Left renal pelvis (tissue), 4 donors: ENCODE measurements at places on chromosomes 5 and 9. TPM values are rescaled to one million over a fixed set of nuclear protein-coding genes. Genes with fewer than 3 reads are reported as not detected.

The ARHGEF39 gene
- polyA plus RNA-seq = 9.9 TPM

The QRFP gene
- 0.61 TPM for polyA plus RNA-seq

DNA sequence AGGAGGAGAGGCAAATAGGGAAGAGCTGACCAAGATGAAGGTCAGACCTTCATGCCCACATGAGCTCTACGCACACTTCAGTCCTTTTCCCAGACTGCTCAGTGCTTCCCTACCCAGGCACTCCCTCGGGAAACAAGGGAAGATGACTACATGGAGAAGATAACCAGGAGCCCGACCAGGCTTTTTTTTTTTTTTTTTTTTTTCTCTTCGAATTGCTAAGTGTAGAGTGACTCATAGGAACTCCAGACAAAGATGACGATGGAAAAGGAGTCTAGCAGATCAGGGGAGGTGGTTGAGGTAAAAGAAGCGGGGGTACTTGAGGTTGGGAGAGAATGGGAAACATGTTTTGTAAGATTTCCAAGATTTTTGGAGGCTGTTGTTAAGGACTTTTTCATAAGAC lies 526.1 kb downstream of the BNC2 start:
- no peak for DNase-seq

- DNase-seq = no peak
Measured at GRCh38 chr5:9331372-9331771, 214.5 kb downstream of the SEMA5A start.

The DMRT3 gene
- 1.4 TPM for polyA plus RNA-seq

DNA sequence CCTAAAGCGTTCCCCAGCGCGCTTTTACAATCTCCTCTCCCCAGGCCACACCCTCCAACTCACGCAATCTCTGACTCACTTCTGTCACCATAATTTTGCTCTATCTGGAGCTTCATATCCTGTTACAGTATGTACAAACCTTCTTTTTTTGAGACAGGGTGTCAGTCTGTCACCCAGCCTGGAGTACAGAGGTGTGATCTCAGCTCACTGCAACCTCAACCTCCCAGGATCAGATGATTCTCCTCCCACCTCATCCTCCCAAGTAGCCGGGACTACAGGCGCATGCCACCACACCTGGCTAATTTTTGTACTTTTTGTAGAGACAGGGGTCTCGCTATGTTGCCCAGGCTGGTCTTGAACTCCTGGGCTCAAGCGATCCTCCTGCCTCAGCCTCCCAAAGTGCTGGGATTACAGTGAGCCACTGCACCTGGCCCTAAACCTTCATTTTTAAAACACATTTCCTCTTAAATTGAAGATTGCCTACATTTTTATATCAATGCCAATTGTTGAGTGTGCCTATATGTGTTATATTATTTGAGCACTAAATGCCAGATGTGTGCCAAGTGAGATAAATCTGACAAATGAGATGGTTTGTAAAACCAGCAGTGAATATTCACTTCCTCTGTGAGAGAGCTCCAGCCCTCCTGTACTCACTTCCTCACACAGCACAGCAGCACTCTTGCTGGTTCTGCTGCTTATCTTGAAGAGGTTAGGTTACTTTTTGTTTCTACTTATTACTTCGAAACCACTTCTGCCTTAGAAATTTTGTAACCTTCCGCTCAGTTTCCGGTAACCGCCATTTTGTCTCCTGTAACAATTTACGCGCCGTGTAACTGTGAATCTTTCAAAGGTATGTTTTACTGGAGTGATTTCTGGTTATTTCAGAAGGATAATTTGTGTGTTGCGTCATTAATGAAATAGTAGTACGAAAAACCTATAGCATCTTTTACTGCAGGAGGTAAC lies 57.9 kb downstream of the DOCK8 start:
- no peak for DNase-seq

GRCh38 chr9:129111528-129112151 lies 425 bp downstream of the PTPA start:
- no peak for DNase-seq

The ETF1 gene
- 82.0 TPM for polyA plus RNA-seq

- DNase-seq = peak; percentile 77
Measured at GRCh38 chr5:113723021-113723420, 209.5 kb downstream of the YTHDC2 start.

The BARHL1 gene
- polyA plus RNA-seq = not detected

DNA sequence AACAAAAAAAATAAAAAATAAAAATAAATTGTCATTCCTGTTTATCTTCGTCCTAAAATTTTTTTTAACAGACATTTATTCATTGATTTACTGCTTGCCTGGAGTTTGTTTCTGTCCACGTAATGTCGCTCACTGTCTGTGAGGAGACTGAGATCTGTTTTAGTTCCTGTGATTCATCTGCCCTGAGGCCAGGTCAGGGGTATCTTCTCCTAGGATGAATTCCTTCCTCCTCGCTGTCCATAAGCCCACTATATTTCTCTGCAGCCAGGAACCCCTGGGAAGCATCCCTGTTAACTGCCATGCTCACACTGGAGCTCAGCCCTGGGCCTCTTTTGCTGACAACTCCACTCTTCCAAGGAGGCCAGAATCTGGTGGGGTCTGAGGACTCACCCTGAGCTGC lies 682.0 kb downstream of the MTRR start:
- DNase-seq = no peak

DNA sequence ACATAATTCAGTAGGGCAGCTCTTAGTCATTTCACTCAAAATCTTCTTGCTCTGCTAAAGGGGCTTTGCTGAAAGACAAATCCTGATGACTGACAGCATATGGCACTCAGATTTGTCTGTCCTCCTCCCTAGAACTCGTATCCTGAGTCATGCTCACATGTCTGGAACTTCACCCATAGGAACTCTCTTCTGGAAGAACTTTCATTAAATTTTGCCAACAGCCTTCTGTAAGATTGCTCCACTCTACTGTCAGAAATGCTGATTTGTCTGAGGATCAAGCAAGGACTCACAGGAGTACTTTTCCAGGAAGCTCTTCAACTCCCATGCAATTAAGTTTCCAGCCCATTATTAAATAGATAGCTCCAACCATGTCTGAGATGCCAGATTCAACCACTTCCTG lies 59.8 kb upstream of the SNX2 start:
- no peak for DNase-seq

- no peak for DNase-seq
Measured at GRCh38 chr5:1447671-1448361, 2.6 kb upstream of the SLC6A3 start.

DNA sequence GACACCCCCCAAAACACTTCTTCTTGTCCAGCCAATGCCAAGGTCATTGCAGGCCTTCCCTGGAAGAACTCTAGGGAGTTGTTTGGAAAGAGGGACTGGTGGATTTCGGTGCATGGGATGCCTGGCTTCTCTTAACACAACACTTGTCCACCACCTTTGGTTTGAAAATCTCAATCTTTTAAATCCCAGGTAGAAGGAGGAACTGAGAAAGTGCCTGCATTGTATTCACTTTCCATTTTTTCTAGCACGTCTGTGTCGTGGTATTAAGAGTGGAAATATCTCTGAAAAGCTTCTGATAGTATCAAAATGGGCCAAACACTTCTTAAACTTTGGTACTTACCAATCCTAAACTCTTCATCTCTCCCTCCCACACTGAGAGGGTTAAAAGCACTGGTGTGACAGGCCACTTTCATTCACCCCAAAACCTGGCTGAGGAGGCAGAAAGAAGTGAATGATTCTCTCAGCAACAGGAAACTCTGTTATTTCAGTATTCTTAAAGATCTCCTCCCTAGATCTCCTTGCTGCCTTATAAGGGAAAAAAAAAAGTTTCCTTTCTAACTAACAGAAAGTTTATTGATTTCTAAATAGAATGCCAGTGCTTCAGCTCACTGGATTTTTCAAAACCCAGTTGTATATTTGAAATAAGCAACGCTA lies 3.9 kb upstream of the NFIB start:
- DNase-seq = no peak

The PCDHB5 gene
- 7.3 TPM for polyA plus RNA-seq

DNA sequence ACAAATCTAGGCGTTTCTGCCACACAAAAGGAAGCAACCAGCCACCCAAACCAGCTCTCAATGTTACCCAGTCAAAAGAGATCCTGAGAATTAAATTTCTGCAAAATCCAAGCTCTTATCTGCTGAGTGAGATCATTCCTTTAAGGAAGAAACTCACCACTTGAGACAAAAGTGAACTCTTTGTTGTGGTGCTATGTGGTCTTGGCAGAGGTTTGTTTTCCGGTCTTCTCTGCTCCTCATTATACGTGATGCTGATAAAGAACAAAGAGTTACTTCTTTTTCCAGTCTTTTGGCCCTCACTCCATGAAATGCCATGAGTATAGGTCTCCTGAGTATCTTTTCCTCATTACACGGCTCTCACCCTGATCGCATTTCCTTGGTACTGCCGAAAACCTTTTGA lies 82.1 kb downstream of the PRKACG start:
- no peak for DNase-seq

GRCh38 chr5:39740404-39740803 lies 315.6 kb upstream of the DAB2 start:
- DNase-seq = no peak

- no peak for DNase-seq
Measured at GRCh38 chr5:129020683-129021082, 55.4 kb downstream of the SLC27A6 start.

DNA sequence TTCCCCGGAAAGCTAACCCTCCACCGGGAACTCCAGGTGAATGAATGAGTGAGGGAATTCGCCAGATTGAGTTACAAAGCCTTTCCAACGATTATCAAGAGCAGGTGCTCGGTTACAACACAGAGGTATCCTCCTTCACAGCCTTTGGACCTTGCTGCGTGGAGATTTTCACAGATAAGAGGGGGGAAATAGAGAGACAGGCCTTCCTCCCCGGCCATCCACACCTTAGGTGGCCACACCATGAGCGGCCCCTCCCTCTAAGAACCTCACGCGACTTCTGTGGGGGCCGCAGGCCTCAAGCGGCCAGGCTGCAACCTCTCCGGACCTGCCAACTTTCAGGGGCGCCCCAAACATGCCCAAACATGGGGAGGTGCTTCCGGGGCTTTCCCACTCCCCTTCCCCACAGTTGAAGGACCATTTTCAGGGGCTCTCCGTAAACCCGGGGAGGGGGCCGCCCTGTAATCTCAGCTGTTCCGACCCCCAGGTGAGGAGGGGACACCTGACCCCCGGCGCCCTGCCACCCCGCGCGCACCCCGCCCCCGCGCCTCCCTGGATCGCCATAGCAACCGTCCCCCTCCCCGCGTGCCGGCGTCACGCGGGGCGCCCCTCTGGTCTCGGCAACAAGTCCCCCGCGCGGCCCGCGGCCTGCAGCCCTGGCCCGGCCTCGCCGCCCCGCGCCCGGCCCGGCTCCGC lies 603 bp downstream of the DENND1A start:
- DNase-seq = no peak

GRCh38 chr5:135269931-135270421 lies 129.1 kb downstream of the MACROH2A1 start:
- DNase-seq = no peak

The CTXN3 gene
- polyA plus RNA-seq = not detected

The GNA14 gene
- polyA plus RNA-seq = 14.8 TPM

- no peak for DNase-seq
Measured at GRCh38 chr5:164809821-164810220, 1304.4 kb downstream of the MAT2B start.

DNA sequence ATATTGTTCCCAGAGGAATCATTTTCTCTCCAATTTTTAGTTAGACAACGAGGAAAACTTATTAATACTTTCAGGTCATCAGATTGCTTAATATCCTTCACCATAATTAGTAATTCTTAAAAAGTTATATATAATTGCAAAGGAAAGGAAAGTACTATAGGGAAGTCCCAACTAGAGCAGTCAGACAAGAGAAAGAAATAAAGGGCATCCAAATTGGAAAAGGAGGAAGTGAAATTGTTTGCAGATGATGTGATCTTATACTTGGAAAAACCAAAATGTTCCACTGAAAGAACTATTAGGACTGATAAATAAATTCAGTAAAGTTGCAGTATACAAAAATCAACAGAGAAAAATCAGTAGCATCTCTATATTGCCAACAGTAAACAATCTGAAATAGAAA lies 223.5 kb upstream of the MEF2C start:
- DNase-seq = no peak

GRCh38 chr5:82211855-82212572 lies 66.1 kb downstream of the RPS23 start:
- DNase-seq = no peak

- DNase-seq = no peak
Measured at GRCh38 chr9:98450496-98450895, 195.0 kb upstream of the TBC1D2 start.

DNA sequence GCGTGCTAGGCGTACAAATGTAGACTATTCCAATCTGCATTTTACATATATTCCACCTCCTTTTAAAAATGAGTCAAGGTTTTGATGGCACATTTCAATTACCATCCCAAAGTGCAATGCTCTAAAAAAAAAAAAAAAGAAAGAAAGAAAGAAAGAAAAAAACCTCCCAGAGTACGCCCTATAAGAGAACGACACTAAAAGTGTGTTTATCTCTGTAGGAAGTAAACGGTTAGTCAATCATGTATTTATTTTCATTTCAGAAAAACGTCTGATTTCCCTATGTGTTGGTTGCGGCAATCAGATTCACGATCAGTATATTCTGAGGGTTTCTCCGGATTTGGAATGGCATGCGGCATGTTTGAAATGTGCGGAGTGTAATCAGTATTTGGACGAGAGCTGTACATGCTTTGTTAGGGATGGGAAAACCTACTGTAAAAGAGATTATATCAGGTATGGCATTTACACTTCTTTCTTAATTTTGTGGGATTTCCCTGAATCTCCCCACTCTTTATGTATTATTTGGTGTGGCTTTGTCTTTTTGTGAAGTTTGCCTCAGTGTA lies 1.1 kb downstream of the ISL1 start:
- DNase-seq = no peak

GRCh38 chr9:100425758-100426157 lies 1.2 kb upstream of the MSANTD3 start:
- DNase-seq = no peak

The CDH18 gene
- 0.99 TPM for polyA plus RNA-seq

The SLC6A19 gene
- 0.78 TPM for polyA plus RNA-seq

DNA sequence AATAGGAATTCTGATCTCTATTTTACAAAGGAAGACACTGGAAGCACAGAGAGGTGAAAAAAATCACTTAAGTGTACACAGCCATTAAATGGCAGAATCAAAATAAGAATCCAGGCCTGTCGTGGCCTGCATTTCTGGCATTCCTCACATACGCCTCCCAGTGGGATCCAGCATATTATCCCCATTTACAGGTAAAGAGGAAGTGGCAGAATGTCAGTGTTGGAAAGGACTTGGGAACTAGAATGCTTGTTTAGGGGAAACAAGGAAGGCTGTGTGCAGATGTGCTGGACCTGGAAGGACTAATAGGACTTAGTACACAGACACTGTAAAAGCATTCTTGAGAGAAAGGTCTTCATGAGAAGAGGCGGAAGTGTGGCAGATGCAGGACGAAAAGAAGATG lies 241.8 kb downstream of the TRIM32 start:
- DNase-seq = no peak

DNA sequence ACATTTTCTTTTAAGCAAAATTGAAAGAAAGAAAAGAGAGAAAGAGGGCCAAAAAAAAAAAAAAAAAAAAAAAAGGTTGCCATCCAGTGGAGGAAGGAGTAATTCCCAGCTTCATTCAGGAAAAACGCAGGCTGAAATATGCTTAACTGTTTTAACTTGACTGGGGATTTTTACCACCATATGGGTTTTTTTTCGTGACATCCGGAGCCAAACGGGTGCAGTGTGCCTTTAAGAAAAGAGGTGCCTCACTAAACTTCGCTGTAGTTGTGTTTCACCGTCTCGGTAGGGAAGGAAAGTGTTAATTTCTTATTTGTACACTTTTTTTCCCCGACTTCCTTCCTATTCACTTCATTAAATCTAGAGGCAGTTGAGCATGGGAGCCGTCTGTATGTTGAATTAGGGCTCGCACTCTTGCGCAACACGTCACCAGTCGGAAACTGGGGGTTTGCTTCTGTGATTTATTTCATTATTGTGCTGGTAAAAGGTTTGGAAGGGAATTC lies 143.0 kb downstream of the SMARCA2 start:
- peak; percentile 68 for DNase-seq

The CYSRT1 gene
- polyA plus RNA-seq = 16.4 TPM
